ENCODE measurements at places on chromosomes 5 and 9.

- DNase-seq: peak; percentile 67
These were observed 159.1 kb upstream of the ZNF608 start for GRCh38 chr5:124905256-124906130.

- DNase-seq: no peak
These were observed 143.4 kb upstream of the ZNF608 start for GRCh38 chr5:124889850-124890249.

- DNase-seq: no peak
These were observed 35.1 kb downstream of the MTAP start for GRCh38 chr9:21837501-21837900.

DNA sequence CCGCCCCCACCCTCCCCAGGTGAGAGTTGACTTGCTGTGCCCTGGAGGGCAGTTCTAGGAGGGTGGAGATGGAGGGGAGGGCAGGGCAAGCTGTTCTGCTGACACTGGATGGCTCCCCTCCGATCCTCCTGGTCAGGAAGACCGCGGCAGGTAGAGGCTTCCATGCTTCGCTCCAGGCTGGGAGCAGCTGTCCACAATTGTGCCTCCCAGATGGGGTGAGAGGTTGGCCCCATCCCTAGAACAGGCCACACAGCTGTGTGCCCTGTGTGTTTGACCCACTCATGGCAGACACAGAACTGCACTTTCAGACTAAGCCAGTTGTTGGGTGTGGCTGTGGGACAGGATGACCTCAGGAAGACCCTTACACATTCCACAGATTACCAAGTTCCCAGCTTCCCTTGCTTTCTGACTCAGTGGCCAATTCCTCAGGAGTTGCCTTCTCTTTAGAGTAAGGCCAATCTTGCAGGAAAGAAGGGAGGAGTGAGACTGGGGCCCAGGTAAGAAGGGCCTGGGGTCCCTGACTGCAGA lies 72.1 kb upstream of the HSPA9 start:
- no peak for DNase-seq

GRCh38 chr5:137872466-137872865 lies 4.8 kb downstream of the MYOT start:
- DNase-seq: peak; percentile 37

- no peak for DNase-seq
These were observed 655.2 kb upstream of the RIOK2 start for GRCh38 chr5:97838214-97838613.

GRCh38 chr5:107618242-107618641 lies 52.5 kb downstream of the EFNA5 start:
- no peak for DNase-seq

DNA sequence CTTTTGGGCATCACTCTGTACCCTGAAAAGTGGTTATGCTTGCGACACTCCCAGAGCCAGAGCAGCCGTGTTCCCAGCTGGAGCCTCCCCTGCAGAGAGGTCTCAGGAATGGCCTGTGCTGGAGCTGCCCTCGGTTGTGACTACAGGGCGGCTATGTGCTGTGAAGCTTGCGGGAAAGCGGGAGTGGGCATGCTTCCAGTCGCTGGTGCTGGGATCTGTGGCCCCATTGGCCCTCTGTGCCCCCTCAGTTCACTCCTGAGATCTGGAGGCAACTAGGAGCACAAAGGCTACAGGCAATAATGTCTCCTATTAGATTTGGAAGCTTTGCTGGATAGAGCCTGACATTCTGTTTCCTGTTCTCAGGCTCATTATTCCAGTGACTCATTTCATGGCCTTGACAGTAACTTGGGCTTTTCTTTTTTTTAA lies 56.9 kb downstream of the GPR107 start:
- no peak for DNase-seq

DNA sequence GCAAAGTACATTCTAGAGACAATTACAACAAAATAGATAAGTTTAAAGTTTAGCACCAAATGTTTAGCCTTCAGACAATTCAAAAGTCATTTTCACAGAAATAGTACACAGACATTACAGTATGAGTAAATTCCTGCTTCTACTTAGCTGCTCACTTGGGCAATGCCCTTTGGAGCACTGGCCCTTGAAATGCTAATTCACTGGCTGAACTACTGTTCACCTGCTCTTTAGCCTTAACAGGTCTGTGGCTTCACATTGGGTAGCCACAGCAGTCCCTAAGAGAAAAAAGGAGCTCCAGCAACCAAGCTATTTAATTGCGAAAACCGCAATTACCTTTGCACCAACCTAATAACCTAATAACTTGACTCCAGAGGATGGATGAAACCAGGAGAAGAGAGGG lies 916.2 kb upstream of the DMAC1 start:
- DNase-seq: no peak

- DNase-seq: peak; percentile 33
These were observed 53.5 kb upstream of the IL7R start for GRCh38 chr5:35803191-35803651.

- peak; percentile 76 for DNase-seq
These were observed 111.8 kb downstream of the CARTPT start for GRCh38 chr5:71830681-71831539.

DNA sequence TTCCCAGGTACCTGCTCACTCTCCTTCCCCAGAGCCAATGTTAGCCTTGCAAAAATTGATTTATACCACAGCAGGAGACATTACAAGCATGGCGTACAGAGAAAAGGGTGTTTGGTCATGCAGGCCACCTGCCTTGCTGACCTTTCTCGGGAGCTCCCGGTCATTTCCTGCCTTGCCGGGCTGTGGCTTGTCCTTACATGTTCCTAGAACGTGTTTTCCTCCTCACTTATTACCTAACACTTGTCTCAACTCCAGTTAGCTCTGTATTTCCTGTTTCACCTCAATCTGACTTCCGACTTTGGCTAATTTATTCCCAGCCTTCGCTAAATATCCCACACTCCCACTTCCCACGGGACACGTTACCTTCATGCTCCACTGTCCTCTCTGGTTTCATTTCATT lies 282.5 kb downstream of the ICE1 start:
- DNase-seq: no peak

DNA sequence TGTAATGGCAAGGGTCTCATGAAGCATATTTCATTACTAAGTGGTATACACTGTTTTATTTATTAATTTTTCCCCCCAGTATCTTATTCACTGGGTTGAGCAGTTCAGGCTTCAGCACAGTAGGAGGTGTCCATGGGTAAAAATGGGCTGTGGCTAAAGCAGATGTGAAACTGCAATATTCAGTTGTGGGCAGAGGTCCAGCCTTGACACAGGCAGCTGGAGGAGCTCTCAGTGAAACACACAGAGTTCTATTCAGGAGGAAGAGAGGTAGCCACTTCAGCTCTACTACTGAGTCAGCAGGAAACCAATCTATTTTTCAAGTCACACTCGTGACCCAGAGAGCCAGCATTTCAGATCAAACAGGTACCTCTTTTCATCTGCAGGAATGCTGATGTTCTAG lies 418.3 kb downstream of the CDH10 start:
- DNase-seq: no peak

DNA sequence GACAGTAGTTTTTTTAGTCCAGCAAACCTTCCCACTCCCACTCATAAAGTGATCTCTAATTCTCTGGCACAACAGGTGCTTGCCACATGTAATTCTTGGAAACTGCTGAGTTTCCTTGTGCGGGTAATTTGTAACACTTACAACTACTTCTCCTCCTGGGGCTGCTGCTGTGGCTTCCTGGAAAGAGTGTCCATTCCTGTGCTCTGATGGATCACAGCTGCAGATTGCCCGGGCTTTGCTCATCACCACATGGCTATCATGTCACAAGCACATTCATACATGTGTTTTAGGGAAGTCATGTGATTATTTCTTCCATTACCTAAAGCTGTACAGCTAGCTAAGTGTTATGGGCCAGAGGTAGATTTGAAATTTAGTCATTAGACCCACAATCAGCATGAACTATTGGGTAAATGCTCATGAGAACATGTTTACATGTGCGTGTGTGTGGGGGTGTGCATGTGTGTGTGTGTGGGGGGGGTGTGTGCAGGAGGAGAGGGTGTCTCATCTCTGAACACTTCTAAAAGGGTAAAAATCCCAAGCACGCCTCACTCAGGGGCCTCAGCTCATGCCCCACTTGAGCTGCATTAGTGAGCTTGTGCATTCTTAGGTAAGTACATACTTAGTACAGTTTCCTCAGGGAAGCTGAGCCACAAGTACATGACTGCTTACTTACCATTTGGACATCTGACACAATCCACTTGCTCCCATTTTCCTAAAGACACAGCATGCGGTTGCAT lies 118.1 kb upstream of the CCDC112 start:
- no peak for DNase-seq

GRCh38 chr9:35341585-35341984 lies 148.3 kb upstream of the RUSC2 start:
- DNase-seq: no peak

- no peak for DNase-seq
These were observed 493.7 kb upstream of the SGCD start for GRCh38 chr5:155833287-155833686.

DNA sequence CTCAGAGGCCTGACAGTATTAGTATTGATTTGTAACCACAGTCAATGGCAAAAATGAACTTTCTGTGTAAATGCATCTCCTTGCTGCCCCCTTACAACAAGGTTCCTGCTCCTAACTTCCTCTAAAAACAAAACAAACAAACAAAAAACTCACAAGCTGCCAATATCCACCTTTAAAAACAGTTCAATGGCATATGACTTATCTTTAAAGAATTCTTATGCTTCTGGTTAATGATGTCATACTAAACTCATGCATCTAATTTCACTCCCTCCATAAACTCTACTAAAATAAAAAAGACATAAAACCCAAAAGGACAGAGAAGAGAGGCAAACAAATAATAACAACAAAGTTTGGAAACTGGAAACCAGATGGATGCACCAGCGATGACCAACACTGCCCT lies 9.0 kb upstream of the OR1N1 start:
- no peak for DNase-seq

GRCh38 chr5:144478565-144478964 lies 307.9 kb downstream of the KCTD16 start:
- no peak for DNase-seq

GRCh38 chr9:127755061-127756060 lies 20.3 kb upstream of the TOR2A start:
- peak; percentile 69 for DNase-seq

DNA sequence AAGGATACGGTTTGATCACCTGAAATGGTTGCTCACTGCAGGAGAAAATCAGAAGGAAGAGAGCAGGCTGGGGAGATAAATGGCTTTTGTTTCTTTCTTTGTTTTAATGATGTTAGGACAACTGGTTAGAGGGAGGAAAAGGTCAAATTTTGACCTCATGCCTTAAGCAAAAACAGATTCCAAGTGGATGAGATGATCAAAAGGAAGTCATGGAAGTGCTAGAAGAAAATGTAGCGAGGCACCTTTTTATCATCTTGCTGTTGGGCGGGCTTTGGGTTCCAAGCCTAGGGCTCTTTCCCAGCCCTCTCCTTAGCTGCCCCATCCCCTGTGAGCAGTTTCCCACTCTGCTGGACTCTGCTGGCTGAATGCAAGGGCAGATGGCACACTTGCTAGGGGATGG lies 127.9 kb downstream of the ADAMTS2 start:
- DNase-seq: no peak

DNA sequence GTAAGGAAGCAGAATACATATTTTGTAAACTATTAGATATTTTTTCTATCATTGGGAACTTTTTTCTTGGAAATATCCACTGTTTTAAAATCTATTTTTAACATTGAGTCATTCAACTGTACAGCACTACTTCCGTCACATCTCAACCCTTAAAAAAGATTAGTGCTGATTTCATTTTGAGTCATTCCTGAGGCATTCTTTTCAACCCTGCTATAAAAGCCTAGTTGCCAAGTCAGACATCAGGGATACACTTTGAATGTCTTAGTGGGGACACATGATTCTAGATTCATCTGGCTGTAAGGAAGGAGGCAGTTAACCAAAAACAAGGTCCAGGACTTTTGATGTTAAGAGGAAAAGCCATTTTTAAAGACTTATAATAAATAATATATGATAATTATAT lies 160.9 kb downstream of the GIN1 start:
- no peak for DNase-seq

GRCh38 chr5:112165399-112165798 lies 253.7 kb downstream of the EPB41L4A start:
- DNase-seq: peak; percentile 14

GRCh38 chr9:114462791-114463190 lies 42.5 kb downstream of the WHRN start:
- no peak for DNase-seq

GRCh38 chr5:126793097-126793496 lies 16.2 kb downstream of the LMNB1 start:
- no peak for DNase-seq

DNA sequence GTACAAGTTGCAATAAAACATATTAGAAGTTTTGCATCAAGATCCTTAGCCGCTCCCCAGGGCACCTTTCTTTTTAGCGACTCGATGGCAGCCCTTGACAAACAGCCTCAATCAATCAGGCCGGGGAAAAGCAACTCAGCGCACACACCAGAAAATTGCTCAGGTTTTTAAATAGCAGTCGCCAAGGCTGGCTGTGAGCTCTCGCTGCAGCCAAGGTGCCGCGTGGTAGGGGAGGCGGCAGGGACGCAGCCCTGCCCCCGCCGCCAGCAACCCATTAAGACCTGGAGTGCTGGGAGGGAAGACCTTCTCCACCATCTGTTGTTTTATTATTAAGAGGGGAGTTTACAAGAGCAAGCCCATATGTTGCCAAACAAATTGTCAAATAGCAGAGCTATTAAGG lies 22.6 kb downstream of the ASS1 start:
- DNase-seq: peak; percentile 99

GRCh38 chr5:56154732-56155484 lies 78.2 kb downstream of the ANKRD55 start:
- no peak for DNase-seq

- no peak for DNase-seq
These were observed 111.7 kb upstream of the IZUMO3 start for GRCh38 chr9:24657387-24657786.

DNA sequence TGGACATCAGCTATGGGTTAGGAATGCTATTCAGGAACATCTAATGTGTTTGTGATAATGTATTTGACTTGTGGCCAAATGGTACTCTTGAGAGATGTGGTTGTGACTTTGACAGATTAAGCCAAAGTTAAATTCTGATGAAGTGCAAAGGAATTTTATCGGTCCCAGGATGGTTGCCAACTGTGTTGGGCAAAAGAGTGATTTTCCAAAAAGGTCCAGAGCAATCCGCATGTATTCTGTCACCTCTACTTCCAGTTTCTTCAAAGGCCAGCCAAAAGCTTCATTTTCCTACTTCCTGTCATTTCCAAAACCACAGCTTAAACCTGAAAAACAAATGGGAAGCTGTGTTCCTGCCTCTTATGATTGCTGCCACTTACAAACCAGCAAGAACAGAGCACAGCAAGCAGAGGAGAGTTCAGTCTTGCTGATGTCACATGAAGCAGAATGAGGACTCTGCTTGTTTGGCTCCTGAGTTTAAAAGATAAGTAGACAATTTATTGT lies 59.8 kb downstream of the MARCHF3 start:
- no peak for DNase-seq

GRCh38 chr5:128081111-128081851 lies 2.3 kb upstream of the SLC12A2 start:
- DNase-seq: peak; percentile 55

- no peak for DNase-seq
These were observed 66.3 kb downstream of the ANKRD55 start for GRCh38 chr5:56166671-56167385.
